Lung microvascular endothelial cell (primary cell): ENCODE measurements at places on chromosomes 2 and 18.

- DNase-seq = peak; percentile 46
Observed at GRCh38 chr2:112884869-112885505, 26.0 kb upstream of the IL37 start.

GRCh38 chr2:31008561-31009114, 129.6 kb downstream of the GALNT14 start:
- no peak for DNase-seq

DNA sequence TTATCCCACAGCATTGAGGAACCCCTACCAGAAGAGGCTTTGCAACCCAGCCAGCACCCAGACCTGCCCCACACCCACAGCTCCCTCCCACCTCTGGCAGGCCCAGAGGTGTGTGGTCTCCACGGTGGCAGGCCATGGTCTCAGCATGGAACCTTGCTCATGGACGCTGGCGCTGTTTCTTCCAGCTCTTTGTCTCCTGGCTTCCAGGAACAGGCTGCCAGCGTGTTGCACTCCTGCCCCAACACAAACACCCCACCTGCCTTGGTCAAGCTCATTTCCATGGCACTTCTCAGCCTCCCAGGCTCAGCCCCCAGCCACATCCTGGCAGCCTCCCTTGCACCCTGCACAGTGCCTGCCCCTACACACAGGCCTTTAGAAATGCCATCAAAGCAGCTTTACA, 31.7 kb downstream of the EN1 start:
- DNase-seq = no peak

DNA sequence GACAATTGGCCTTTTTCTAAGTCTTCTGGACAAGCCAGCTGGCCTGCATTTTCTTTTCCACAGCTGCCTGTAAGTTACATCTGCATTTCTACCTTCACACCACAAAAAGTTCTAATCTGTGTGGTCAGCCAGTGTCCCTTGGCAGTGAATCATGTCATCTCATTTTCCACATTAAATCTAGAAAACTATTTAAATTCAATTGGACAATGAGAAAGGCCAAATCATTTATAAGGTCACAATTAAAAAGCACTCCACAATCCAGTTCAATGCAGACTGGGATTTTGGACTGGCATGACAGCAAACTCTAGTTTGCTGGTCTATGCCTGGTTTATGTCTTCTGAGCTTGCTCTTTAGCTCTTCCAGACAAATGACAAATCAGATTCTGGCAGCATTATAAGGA, 494.2 kb upstream of the SPHKAP start:
- no peak for DNase-seq

DNA sequence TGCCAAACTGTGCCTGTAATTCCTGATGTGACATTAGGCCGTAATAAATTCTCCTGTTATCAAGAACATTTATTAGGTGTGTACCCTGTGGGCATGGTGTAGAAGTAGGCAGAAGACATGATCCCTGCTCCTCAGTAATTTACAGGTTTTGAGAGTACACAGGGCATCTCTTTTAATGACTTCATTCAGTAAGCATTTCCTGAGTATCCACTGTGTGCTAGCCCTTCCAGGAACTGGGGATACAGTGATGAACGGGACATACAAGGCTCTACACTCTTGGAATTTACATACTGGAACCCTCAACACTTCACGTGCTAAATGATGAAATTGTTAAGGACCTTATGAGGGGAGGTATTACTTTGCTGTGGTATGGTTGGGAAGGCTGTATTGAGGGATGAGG, 30.2 kb downstream of the DIS3L2 start:
- DNase-seq = peak; percentile 37

DNA sequence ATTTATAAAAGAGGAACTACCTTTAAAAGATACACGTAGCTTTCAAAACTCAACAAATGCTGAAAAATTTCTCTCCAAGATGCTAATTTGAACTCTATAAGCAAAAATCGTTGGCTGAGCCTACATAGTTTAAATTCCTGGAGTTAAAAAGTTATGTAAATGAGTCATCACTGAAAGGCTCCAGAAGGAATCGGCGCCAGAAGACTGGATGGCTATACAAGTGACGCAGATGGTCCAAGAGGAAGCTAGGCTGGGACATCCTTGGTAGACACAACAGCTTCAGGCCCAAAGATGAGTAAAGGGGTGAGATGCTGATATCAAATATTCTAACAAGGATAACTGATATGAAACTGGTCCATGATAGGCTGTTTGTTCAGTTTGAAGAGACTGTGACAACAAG, 22.8 kb upstream of the DNAH6 start:
- no peak for DNase-seq

- DNase-seq = no peak
Observed at GRCh38 chr2:71129902-71130151, 202 bp downstream of the MCEE start.

GRCh38 chr2:203710952-203711351, 4.5 kb downstream of the CD28 start:
- DNase-seq = no peak

GRCh38 chr18:42113529-42114191, 158.6 kb downstream of the PIK3C3 start:
- no peak for DNase-seq

GRCh38 chr2:25178976-25179375, 10.6 kb upstream of the POMC start:
- no peak for DNase-seq

- no peak for DNase-seq
Observed at GRCh38 chr2:230927711-230928341, 2.8 kb upstream of the GPR55 start.

GRCh38 chr2:195304310-195304709, 352.7 kb upstream of the SLC39A10 start:
- no peak for DNase-seq
